Cortex of kidney (tissue), 1 donor: ENCODE measurements at places on chromosomes 16 and 17.

- DNase-seq = no peak
These were observed 16.1 kb upstream of the EXOC7 start for GRCh38 chr17:76119409-76120371.

DNA sequence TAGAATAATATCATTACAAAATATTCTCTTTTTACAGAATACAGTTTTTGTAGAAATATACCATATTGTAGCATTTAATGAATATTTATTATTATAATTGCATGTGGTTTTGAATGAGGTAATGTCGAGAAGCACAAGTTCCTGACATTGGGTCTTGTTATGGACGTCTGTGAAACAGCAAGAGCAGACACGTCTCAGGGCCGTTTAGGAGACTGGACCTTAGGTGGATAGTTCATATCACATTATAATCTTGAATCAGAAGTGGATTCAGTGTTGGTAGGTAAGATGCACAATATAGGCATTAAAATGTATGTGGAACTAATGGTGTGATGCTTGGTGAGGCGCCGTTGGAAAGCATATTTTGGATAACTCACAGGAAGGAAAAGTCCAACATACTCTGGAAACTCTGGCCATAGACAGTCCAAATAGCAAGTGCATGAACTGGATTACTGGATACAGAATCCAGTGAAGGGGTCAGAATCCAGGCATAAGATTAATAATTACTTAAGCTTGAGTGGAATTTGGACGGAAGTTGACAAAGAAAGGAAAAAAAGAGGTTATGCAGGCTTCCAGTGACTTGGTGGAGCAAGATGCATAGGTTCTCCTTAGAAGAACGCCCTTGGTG is 17.2 kb downstream of the ABCA8 start:
- DNase-seq = no peak

- no peak for DNase-seq
These were observed 1.3 kb downstream of the GPATCH8 start for GRCh38 chr17:44501866-44502375.

GRCh38 chr17:38403491-38403890 is 24.8 kb upstream of the ARHGAP23 start:
- no peak for DNase-seq

- no peak for DNase-seq
These were observed 181.1 kb downstream of the SNX29 start for GRCh38 chr16:12157517-12158093.

DNA sequence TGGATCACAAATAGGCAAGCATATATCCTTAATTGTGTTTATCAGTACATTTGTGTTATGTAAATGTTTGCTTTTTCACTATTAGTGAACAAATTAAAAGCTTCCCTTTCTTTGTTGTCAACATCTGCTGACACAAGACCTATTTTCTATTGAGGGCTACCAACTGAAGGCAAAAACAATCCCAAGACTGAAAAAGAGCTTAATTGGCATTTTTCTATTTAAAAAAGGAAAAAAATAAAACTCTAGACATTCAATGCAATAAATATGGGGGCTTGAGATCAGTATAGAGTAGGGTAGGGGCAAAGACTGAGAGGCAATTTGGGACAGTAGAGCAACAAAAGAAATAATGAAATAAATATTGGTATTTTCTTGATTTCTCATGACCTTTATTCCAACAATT is 24.2 kb downstream of the OMG start:
- DNase-seq = no peak

DNA sequence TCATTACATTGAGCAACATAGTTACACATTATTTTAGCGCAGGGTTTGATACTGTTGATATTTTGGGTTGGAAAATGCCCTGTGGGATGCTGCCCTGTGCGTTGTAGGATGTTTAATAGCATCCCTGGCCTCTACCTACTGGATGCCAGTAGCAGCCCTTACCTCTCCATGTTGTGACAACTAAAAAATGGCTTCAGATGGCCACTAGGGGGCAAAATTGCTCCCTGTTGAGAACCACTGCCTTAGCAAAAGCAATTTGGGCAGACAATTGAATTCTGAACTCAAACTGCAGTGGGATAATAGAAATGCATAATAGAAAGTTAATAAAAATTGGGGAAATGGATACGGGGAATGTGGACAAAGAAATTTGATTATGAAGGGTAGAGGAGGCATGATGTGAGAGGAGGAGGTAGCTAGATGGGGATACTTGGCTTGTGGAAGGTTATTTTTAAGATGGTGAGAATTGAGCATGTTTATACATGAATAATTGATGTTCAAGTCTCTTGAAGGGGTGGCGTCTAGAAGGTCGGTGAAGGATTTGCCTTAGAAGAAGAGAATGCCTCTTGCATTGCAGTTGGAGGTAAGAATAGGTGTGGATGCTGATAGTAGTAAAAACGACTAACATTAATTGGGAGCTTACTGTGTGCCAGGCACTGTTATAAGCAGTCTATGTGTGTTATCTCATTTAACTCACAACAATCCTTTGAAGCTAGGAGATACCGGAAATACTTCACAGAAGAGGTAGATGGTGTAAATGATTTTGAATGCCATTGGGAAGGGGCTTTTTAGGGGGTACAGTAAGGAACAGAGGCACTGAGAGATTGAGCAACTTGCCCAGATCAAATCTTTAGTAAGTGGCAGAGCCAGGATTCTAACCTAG is 19.0 kb downstream of the HEATR9 start:
- DNase-seq = no peak

DNA sequence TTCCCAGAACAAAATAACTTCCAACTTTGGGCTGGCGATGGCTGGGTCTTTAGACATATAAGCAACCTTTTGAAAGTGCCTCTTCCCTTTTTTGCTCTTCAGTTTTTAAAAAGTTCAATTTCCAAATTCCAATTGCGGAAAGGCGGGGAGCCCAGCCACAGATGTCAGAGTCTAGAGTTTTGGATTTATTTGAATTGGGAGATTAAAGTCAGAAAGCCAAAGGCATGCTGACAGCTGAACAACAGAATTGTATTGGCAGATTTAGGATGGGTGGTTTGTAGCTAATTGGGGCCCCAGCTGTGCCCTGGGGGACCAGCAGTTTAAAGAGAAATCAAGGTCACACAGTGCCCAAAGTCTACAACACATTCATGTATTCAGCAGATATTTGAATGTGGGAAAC is 10.5 kb downstream of the YPEL2 start:
- DNase-seq = no peak

DNA sequence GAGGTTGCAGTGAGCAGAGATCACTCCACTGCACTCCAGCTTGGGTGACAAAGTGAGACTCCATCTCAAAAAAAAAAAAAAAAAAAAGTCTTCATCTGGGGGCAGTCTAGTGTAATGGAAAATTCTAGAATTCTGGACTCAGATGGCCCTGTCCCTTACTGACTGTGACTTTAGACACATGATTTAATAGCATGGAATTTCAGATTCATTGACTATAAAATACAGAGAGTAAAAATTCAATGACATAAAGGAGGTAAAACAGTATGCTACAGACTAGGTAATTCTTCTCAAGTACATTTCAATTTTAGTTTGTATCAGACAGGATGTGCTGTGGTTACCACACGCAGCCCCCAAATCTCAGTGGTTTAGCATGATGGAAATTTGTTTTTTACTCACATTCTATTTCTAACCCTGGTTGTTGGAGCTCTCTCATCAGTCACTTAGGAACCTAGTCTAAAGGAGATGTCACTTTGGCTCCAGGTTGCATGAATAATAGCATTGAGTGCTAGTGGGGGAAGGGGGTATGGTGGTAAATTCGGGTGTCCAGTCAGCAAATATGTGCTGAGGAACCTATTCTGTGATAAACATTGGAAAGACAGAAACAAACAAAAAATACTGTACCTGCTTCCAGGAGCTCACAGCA is 444.0 kb downstream of the XYLT1 start:
- no peak for DNase-seq

DNA sequence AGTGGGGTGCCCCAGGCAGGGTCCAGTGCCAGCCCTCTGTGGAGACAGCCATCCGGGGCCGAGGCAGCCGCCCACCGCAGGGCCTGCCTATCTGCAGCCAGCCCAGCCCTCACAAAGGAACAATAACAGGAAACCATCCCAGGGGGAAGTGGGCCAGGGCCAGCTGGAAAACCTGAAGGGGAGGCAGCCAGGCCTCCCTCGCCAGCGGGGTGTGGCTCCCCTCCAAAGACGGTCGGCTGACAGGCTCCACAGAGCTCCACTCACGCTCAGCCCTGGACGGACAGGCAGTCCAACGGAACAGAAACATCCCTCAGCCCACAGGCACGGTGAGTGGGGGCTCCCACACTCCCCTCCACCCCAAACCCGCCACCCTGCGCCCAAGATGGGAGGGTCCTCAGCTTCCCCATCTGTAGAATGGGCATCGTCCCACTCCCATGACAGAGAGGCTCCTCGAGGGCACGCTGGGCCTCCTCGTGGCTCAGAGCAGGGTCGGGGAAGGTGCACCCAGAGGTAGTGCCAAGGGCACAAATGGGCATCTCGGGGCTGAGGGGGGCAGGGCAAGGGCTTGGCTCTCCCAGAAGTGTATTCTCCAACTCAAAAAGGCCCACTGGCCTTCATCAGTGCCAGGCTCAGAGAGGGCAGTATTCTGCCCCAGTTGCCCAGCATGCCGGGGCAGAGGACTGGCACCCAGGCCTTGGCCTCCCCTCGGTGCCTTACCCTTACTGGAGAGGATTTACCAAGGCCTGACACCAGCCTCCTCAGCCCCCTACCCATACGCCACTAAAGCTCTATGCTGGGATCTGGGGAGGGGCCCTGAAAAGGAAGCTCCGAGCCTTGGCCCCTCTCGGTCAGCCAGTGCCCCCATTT is at the start of gene CDH5:
TSS of gene CDH5 (plus strand) at position 259 of the 867 bp plus-strand sequence. CDS start 12,647 bp downstream, outside the sequence.
- DNase-seq = no peak

- DNase-seq = no peak
These were observed 70.8 kb downstream of the ABR start for GRCh38 chr17:1108765-1109605.

DNA sequence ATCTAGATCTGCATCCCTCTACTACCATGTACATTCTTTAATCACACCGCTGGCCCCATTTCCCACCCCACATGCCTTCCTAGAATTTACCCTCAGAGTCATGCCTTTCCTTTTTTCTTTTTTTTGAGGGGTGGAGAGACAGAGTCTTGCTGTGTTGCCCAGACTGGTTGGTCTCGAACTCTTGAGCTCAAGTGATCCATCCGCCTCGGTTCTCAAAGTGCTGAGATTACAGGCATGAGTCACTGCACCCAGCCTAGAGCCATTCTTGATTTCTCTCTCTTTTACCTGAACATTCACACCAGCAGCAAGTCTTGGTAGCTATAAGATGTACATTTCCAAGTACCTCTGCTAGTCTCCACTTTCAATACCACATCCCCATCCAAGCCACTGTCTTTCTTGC is 2.1 kb downstream of the PAGR1 start:
- no peak for DNase-seq

GRCh38 chr17:46045639-46046038 is 46.6 kb downstream of the STH start:
- no peak for DNase-seq

GRCh38 chr17:57874434-57875289 is 24.8 kb upstream of the MRPS23 start:
- no peak for DNase-seq

GRCh38 chr16:47567321-47567720 is 106.2 kb downstream of the PHKB start:
- no peak for DNase-seq

- DNase-seq = no peak
These were observed 15.3 kb downstream of the KLHL36 start for GRCh38 chr16:84663433-84664101.

DNA sequence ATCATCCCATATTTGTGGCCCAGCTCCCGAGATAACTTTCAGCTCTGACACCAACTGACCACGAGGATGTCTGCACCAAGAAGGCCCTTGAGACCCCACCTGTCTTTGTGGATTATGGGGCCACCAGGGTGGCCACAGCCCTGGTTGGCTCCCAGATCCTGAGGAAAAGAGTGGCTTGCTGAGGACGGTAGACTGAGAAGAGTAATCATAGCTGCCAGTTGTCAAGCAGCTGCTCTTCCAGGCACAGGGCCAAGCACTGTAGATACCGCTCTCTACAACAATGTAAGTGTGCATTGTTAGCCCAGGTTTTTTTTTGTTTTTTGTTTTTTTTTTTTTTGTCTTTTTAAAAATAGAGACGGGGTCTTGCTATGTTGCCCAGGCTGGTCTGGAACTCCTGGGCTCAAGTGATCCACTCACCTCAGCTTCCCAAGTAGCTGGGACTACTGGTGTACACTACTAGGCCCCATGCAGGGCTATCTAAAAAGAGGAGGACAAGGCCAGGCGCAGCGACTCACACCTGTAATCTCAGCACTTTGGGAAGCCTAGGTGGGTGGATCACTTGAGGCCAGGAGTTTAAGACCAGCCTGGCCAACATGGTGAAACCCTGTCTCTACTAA is 9.6 kb downstream of the ZNF205 start:
- no peak for DNase-seq

DNA sequence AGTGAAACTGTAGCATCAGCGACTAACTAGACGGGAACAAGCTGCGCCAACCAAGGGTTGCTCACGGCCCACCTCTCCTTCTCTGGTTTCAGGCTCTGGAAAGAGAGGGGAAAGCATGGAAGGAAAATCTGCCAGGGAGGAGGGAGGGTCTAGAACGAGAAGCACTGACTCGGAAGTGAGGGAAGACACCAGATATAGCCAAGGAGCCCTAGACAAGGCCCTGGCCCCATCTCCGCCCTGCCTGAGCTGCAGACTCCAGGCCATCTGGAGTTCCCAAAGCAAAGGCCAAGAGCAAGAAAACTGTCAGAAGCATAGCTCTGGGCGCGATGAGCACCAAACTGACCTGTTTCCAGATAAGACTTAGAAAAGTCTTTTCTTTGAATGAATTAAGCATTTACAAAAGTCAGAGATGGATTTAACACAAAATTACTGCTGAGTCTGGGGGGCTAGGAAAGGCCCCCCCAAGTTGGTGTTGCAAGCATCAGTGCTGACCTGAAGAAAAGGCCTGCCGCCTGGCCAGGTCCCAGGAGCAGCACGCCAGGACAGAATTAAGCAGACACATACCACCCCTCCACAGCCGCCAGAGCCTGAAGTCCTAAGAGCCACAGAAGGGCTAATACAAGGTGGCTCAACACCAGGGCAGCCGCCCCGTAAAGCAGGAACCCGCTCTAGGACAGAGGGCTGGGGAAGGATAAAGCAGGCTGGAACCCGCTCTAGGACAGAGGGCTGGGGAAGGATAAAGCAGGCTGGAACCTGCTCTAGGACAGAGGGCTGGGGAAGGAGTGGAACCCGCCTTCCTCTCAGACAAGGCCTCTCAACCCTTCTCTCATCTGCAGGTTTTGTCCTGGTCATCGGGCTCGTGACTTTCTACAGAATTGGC is 20.7 kb downstream of the TMEM204 start:
- DNase-seq = no peak

GRCh38 chr17:76120658-76121008 is 17.0 kb upstream of the EXOC7 start:
- DNase-seq = no peak
